ENCODE measurements at places on chromosomes 4 and X.

DNA sequence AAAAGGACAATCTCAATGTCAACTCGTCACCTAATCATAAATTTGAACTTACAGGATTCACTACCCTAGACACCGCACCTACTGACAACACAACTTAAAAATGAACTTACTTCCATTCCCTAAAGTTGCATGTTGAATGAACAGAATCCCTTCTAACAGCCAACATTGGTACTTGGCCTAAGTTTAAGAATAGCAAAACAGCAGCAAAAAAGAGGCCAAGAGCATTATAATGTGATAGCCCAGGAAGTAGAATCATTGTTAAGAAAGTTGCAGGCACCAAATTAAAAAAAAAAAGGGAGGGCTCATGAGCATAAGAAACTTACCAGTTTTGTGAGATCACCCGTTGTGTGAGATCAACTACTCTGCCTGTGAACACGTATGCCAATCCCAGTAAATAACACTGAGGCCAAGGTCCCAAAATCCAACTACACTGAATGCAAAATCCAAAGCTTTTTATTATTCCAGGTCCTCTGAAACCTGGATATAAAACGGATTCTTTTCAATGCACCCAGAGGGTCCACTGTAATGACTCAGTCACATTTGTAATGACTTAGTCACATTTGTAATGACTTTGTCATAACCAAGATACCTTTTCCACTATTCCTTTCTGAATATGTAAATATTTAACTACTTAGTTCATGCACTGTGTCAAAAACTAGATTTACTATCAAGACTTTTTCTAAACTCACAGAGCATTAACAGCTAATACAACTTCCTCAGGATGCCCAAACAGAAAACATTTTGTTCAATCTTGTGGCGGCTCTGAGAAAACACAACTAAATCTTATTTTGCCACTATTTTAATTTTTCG, 6.8 kb downstream of the HNRNPDL start:
- DNase-seq = no peak

DNA sequence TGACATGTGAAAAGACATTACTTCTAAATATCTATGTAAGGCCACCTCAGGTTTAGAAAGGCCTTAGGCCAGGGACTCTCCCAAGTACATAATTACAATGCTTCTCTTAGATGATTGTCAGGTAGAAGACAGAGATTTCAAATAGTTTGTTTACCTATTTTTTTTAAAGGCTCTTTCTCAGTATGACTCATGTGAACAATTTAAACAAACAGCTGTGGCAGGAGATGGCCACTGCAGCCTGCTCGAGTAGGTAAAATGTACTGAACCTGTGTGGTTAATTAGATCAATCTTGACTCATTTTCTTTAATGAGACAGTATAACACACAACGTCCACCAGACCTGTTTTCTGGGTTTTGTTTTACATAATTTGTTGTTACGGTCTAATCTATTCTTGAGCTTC, 50.2 kb downstream of the LEF1 start:
- DNase-seq = no peak

GRCh38 chr4:72484981-72485380, 84.0 kb downstream of the ADAMTS3 start:
- no peak for DNase-seq

- peak; percentile 72 for DNase-seq
These were observed 118.9 kb downstream of the SLC10A6 start for GRCh38 chr4:86730310-86730709.

DNA sequence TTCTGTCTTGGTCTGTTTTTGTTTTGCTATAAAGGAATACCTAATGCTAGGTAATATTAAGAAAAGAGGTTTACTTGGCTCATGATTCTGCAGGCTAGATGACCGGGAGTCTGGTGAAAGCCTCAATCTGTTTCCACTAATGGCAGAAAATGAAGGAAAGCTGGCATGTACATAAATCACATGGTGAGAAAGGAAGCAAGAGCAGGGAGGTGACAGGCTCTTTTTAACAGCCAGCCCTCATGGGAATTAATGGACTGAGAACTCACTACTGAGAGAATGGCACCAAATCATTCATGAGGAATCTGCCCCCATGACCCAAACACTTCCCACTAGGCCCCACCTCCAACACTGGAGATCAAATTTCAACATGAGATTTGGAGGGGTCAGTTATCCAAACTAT, 27.6 kb downstream of the SATL1 start:
- no peak for DNase-seq

GRCh38 chr4:151777471-151777870, 16.7 kb upstream of the GATB start:
- DNase-seq = no peak

- DNase-seq = no peak
These were observed 166.1 kb upstream of the KLF8 start for GRCh38 chrX:56066016-56066415.

- DNase-seq = no peak
These were observed 17.9 kb downstream of the STK26 start for GRCh38 chrX:132041015-132041414.

GRCh38 chr4:104451573-104451972, 43.1 kb downstream of the CXXC4 start:
- DNase-seq = no peak

DNA sequence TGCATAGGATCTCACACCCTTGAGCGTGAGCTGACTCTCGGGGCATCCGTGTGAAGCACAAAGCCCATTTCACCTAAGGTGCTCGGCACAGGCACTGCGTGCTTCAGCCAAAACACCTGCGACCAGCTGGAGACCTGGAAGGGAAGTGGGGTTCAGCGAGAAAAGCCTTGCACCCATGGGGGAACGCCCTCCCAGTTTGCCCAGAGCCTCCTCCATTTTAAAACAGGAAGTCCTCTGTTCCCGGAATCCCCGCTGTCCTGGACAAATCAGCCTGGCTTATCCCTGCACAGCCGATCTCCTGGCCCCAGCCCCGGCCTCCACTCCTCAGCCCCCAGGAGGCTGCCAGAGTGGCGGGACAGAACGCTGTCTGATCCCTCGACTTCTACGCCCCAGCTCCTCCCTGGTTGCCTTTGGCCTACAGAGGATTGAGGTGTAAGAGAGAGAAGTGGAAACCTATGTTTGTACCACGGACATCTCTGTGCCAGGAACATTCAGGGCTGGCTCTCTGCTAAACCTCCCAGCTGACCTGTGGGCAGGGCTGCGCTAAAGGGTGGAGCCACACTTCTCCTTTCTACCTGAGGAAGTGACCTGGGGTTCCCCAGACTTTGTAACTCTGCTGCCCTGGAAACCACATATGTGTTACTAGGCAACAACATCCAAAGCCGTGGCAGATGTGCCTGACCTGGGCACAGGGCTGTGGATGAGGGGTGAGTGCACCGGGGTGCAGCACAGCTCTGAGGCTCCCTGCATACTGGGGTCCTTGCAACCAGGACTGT, 3.8 kb upstream of the C4orf50 start:
- DNase-seq = no peak

DNA sequence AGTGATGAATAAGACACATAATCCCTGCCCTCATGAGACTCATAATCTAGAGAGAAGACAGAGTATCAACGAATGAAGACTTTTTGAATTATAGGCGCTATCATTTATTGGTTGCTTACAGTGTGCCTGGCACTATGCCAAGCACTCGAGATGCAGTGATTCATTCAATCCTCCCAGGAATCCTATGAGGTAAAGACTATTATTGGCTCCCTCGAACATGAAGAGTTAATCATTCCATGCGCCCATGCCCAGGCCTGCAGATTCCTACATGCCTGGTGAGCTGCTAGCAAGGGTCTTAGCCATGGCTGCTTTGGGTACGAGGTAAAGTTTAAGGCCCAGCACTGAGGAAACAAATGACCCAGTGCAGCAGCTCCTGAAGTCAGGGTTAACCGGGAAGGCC, 47.0 kb downstream of the TEX13B start:
- no peak for DNase-seq

GRCh38 chr4:14446904-14447303, 555.4 kb upstream of the CPEB2 start:
- DNase-seq = no peak

GRCh38 chr4:101031971-101032370, 315.4 kb downstream of the PPP3CA start:
- DNase-seq = no peak

- no peak for DNase-seq
These were observed 484.5 kb downstream of the PACRGL start for GRCh38 chr4:21184788-21185187.

DNA sequence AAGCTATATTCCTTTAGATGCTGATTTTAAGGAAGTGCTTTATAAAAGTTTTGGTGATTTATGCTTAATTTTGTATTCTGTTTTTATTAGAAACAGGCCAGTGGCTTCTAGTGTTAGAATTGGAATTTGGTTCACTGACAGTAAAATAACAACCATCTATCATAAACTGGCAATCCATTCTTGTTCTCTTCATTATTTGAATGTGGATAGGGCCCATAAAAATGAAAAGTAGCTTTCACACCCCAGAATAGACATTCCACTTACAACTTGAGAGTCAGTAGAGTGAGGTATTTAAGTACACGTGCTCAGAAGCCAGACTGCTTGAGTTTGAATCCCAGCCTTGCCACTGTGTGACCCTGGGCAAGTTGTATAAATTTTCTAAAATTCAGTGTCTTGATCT, 232.4 kb upstream of the CTSO start:
- DNase-seq = no peak

- no peak for DNase-seq
These were observed 24.3 kb downstream of the GAK start for GRCh38 chr4:907691-908425.

GRCh38 chr4:23353200-23353599, 536.6 kb downstream of the PPARGC1A start:
- DNase-seq = no peak

GRCh38 chr4:107035819-107036583, at the start of gene DKK2:
Gene DKK2, minus strand, starts transcription at chr4:107036313. Its CDS starts 722 bp downstream, at chr4:107035591.
- peak; percentile 42 for DNase-seq

- peak; percentile 60 for DNase-seq
These were observed 1.9 kb upstream of the HAUS3 start for GRCh38 chr4:2243681-2244380.

DNA sequence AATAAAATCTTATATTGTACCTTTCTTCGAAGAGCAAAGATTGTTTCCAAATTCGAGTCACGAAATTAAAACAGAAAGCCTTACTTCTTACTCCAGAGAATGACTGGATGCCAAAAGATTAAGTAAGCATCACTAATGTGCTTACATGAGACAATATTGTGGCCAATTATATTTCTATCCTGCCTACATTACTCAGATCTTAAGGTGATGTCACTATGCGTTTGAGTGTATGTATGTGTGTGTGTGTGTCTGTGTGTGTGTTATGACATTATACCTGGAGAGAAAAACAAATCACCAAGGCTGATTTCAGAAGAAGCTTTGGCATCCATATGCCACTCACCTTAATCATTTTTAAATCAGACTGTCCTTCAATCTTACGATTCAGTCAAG, 556.3 kb downstream of the PPARGC1A start:
- no peak for DNase-seq

DNA sequence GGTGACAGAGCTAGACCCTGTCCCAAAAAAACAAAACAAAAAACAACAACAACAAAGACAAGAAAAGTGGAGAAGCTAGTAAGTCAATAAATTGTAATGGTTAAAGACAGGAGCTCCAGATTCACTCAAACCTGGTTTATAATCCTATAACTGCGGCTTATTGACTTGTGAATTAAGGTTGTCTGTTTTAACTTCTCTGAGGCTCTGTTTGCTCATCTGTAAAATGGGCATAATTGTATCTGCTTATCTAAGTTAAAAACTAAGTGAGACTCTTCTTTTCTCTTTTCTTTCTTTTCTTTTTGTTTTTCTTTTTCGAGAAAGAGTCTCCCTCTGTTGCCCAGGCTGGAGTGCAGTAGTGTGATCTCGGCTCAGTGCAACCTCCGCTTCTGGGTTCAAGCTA, 84.9 kb downstream of the SOWAHB start:
- DNase-seq = no peak

DNA sequence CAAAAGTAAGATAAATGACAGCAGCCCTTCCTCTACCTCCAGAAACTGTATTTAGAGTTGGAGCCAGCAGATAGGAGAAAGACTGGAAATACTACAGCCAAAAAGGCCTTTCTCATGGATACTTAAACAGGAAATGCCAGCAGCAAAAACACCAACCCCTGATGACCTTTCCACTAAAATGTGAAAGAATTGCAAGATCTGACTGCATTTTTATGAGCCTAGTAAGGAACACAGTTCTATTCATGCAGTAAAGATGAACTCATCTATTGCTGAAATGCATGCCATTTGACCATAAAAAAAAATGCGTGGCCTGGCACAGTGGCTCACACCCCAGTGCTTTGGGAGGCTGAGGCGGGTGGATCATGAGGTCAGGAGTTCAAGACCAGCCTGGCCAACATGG, 19.9 kb downstream of the ABCG2 start:
- no peak for DNase-seq

GRCh38 chrX:36336751-36337150, 417.2 kb downstream of the CFAP47 start:
- DNase-seq = no peak

DNA sequence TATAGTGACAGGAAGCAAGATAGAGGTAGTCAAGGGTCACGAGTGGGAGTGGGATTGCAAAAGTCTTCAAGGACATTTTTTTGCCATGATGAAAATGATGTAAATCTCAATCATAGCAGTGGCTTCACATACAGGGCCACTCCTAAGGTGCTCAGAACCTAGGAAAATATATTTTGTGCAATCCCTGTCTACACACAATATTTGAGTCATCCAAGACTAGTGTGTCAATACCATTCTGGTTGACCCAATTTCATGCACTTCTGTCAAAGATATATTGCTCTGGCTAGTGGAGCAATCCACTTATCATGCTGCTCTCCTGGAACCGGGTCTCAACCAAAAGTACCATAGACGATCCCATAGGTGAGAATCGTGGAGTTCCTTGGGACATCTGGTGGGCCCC, 24.2 kb upstream of the XPNPEP2 start:
- no peak for DNase-seq

DNA sequence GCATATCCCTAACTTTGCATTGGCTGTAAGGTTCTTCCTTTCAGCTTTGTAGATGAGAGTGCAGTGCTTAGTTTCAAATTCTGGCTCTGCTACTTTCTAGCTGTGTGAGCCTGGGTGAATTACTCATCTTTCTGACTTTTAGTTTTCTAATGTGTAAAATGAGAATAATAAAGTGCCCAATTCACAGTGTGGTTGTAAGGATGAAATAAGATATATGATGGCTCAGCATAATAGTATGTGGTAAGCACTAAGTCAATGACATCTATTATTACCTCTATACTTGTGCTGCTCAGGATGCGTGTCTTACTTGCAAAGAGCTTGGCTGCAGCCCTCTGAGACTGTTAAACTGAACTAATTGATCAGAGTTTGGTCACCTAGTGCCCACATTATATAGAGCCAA, 30.6 kb upstream of the ETNPPL start:
- DNase-seq = no peak

- DNase-seq = no peak
These were observed 82.1 kb downstream of the GUCY2F start for GRCh38 chrX:109399831-109400230.

GRCh38 chrX:48696909-48697727, 584 bp downstream of the SUV39H1 start:
- no peak for DNase-seq
